Adipocyte (in vitro differentiated cells): ENCODE measurements at places on chromosomes 5 and 9.

- DNase-seq, result no peak
Measured at GRCh38 chr5:172694061-172694460, 53.0 kb downstream of the NEURL1B start.

DNA sequence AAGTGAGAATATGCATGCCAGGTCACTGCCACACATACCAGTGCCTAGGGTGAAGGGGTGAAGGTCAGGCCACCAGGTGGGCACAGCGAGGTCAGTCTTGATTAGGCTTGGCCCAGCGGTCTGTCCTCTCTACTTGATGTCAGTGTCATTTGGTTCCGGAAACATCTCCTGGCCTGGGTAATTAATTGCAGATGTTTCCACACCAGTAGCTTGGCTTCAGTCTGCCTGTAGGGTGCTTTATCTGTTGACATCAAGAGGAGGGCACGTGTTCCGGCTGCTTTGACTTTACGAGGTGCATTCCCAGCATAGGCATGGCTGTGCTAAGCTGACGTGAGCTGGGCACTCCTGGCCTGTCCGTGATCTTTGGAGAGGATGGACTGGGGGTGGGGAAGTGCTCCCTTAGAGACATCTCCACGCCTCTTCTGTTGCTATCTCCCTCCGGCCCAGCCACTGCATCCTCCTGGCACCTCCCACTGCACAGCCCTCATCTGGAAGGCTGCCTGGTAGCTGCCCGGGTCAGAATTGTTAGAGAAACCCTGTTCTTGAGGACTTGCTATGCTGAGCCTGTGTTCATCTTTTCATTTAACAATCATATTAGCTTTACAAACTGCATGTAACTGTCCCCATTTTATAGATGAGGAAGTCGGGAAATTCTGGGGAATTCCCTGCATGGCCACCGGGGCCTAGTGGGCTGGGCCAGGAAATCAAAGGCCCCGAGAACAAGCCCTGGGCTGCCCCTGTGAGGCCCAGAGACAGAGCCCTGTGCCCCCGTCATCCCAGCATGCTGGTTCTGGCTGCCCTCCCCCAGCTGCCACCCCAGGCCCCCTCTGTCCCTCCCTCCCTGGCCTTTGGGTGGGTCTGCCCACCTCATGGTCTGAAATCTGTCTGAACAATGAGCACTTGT is 29.1 kb downstream of the JADE2 start:
- peak; percentile 85 for DNase-seq

DNA sequence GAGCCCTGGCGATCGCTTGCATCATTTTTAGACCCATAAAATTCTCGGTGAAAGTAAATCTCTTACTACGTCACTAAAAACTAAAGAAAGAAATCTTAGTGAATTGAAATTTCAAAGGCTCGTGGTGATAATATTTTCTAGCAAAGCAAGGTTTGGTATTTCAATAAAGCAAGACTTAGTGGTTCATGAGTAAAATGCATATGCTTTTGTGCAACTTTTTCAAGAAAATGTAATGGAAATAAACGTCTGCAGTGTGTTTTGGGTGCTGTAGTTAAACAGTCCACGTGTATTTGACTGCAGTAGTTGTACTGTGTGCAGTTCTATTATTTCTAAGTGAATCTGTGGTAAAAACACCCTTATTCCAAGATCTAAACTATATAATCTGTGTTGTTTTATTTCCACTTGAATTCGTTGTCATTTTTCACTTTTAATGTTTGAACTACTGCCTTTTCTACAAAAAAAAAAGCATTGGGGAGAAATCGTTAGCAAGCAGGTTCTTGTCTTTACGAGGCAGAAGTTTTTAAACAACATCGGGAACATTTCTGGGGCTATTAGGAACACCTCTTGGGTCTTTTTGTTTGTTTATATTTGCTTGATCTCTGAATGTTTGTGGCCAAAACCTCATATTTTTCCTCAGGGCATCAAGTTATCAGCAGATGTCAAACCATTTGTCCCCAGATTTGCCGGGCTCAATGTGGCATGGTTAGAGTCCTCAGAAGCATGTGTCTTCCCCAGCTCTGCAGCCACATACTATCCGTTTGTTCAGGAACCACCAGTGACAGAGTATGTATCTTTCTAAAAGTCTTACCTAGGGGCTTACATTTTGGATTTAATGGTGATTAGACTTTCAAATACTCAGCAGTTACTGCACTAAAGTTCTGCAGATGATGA is 960 bp downstream of the SECISBP2 start:
- DNase-seq, result peak; percentile 40

GRCh38 chr5:43415935-43416802 is 4.0 kb upstream of the CCL28 start:
- DNase-seq, result no peak

- no peak for DNase-seq
Measured at GRCh38 chr5:135102716-135103574, 68.9 kb upstream of the PITX1 start.

GRCh38 chr9:27351438-27351837 is 54.5 kb upstream of the EQTN start:
- no peak for DNase-seq

DNA sequence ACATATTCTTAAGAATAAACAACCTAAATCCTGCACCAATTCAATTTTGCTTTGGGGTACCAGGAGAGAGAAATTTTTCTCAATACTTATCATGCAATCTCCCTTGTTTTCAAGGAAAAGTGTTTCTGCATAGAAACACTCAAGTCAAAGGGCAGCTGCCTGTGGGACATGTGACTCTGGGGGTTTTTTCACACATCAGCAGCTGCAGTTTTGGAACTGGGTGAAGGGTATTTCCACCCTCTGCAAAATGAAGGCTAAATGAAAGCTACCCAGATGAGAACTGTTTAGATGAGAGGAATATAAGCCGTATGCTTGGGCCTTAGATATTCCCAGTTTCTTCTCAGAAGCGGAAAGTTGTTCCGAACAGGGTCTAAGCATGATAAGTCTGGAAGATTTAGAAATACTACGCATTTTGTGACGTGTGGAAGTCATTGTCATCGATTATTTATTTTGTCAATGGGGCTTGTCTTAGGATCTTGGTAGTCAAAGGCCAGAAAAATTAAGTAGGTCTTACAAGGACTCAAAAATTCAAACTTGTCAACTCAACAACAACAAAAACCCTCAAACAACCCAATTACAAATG is 64.3 kb upstream of the BOD1 start:
- DNase-seq, result no peak

DNA sequence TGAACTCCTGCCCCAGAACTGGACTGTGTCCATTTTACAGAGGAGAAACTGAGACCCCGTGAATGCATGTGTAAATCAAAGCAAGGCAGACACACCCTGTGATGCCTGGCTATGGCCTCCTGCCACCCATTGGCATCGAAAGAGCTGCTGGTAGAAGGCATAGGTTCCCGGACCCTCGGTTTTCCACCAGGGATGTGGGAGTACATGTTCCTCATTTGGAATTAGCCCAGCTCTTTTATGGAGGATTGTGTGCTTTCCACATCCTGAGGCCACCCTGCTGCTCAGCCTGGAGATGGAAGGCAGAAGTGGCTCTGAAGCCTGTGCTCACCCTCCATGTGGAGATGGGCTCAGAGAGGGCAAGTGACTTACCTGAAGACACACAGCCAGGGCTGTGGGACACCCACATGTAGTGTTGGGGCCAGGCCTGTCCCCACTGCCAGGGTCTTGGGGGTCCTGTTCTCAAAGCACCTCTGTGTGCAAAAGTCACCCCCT is 2.8 kb downstream of the SUSD3 start:
- DNase-seq, result no peak

- DNase-seq, result peak; percentile 86
Measured at GRCh38 chr9:91515074-91515687, 91.5 kb upstream of the NFIL3 start.

GRCh38 chr5:167511276-167511675 is 780.2 kb upstream of the WWC1 start:
- DNase-seq, result no peak

GRCh38 chr5:128708841-128709240 is 170.8 kb upstream of the FBN2 start:
- no peak for DNase-seq

DNA sequence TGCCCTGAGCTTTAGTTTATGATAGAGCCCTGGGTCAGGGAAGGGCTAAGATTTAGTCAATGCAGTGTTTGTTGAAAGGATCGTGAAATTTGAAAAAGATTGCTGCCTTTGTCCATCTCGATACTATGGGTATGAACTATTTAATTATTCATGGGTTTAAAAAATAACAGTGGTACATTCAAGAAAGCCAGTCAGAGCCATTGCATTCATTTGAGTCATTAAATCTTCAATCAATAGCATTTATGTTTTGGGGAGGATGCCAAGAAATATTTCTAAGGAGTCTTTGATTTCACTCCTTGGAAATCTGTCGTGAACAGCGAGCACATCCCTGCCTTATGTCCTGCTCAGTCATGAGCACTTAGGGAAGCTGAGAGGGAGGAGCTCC is 54.4 kb upstream of the LRRTM2 start:
- DNase-seq, result no peak

GRCh38 chr5:133610489-133611356 is 1.6 kb downstream of the FSTL4 start:
- peak; percentile 62 for DNase-seq

- DNase-seq, result no peak
Measured at GRCh38 chr5:173745557-173745956, 129.1 kb upstream of the BOD1 start.

- no peak for DNase-seq
Measured at GRCh38 chr9:89525446-89526374, 27.8 kb upstream of the SEMA4D start.

DNA sequence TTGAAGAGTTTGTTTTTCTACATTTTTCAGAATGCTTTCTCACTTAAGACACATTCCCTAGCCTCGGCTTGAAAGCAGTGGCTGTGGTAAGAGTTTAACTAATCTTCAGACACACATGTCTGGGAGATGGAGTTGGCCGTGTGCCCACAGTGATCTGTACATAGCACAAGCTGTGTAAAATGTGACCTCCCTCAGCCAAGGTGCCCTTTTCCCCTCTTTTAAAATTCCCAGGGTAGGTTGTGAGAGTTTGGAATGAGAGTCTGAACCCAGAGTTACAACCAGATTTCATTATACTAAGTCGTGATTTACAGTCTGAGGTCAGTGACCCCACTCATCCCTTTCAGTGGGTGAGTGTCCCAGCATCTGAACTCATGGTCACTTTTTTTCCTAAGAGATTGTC is 230.4 kb downstream of the DOCK8 start:
- DNase-seq, result peak; percentile 23

DNA sequence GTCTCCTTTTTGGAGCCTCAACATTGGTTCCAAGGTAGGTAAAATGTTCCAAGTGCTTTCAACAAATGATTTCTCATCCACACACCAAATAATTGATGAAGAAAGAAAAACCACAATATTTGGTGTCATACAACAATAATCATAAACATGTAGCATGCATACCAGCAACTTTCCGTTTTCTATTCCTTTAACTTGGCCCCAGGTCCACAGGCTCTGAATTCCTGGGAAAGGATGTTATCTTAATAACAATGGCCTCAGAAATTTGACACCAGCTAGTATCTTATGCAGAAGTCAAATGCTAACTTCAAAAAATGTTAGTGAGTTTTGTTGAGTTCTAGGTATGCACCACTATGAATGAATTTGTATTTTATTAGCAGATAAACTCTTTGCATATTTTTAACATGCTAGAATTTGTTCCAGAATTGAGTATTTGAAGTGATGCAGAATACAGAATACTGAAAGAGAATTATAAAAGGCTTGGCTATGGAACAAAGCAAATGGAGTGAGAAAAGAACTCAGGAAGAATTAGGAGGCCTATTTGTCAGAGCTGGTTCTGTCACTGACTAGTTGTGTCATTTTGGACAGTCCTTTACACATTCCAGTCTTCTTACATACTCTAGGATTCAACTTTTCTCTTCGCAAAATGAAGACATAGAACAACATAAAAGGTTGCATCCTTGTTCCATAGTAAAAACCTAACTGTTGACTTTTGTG is 435.3 kb upstream of the TNC start:
- DNase-seq, result no peak

GRCh38 chr9:98591696-98592095 is 117.0 kb downstream of the GABBR2 start:
- no peak for DNase-seq

- peak; percentile 68 for DNase-seq
Measured at GRCh38 chr9:127049044-127049443, 73.4 kb downstream of the ANGPTL2 start.

DNA sequence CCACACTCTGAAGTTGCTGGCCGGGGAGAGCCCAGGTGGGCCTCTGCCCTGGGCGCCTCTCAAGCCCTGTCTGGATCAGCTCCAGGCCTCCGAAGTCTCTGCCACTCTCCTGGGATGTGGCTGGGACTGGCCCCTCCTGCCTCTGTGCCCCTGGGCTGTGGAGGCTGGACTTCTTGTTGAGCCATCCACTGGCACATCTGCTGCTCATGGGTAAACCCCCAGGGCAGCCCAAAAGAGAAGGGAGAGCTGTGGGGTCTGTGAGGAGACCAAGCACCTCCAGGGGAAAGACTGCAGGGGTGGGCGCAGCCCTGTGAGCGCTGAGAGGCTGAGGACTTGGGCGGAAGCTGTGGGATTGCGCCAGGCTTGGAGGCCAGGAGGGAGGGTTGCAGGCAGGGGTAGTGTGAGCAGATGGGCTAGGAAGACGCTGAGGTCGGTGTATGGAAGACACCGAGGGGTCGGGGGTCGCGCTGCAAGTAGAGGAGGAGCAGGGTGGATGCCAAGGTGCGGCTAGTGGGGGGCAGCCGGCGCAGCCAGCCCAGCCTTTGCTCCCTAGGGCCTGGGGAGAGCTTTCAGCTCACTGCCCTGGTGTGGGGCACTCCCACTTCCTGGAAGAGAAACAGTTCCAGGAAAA is 118.1 kb downstream of the WNK2 start:
- no peak for DNase-seq

DNA sequence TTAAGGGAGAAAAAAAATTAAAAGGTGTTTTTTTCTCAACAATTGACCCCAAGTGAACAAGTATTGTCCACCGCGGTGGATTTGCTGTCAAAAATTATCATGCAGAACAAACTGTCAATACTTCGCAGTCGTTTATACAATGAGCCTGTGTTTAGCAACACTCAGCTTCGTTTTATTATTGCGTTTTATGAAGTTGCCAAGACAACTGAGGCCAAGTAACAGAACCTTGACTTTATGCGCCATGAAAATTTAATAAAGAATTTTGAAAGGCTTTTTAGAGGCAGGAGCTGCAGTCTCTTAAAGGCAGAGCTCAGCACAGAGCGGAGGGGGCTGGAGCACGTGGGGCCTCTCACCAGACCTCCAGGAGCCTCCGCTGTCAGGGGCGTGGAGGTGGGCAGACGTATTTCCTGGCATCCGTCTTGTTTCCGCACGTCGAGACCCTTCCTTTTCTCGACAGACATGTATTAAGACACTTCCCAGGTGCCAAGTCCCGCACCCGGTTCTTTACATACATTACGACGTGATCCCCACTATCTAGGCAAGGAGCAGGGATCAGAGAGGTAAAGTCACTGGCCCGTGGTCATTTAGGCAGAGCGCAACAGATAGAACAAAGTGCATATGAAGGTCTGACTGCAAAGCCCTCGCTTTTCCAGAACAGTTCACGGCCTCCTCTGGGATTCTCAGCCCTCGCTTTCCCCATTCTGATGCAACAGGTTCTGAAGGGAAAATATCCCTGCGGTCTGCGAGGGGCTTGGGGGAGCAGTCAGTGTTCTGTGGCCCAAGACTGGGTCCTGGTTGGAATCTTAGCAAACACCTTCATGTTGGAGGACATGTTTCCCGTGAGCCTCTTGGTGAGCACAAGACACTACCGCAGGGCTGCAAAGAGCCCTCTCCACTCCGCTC is 164.4 kb downstream of the DAB2IP start:
- no peak for DNase-seq
